Thoracic aorta (tissue), 2 donors: ENCODE measurements at places on chromosomes 12 and 14.

GRCh38 chr12:62654326-62655241 is 188.0 kb downstream of the MON2 start:
- H3K36me3 ChIP-seq = no peaks in the 10 kb centered on the region
- H3K4me3 ChIP-seq = no peak overlapping the region
- no peaks in the 10 kb centered on the region for H3K4me1 ChIP-seq
- DNase-seq = no peak

GRCh38 chr12:68169213-68169889 is 9.8 kb upstream of the IFNG start:
- H3K27ac ChIP-seq = no peak overlapping the region
- H3K36me3 ChIP-seq = no peaks in the 10 kb centered on the region
- no peaks in the 10 kb centered on the region for H3K27me3 ChIP-seq
- no peaks in the 10 kb centered on the region for H3K4me1 ChIP-seq

DNA sequence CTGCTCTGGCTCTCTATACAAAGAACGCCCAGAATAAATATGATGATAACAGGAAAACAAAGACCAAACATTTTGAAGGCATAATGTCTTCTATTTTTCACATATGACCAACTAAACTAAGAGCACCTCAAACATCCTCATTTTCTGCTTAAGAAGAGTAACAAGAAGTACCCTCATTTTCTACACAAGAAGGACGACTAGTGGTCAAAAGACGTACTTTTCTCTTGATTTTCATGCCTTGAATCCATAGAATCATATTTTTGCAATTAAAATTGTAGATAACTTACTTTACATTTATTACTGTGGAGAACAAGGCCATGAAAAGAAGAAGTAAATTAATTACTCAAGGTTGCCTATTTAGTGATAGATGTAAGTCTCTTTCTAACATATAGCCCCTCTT is 358.6 kb downstream of the DUSP6 start:
- H3K4me1 ChIP-seq = no peaks in the 10 kb centered on the region
- H3K27me3 ChIP-seq = no peaks in the 10 kb centered on the region
- H3K36me3 ChIP-seq = no peaks in the 10 kb centered on the region
- H3K27ac ChIP-seq = no peak overlapping the region
- H3K4me3 ChIP-seq = no peak overlapping the region

DNA sequence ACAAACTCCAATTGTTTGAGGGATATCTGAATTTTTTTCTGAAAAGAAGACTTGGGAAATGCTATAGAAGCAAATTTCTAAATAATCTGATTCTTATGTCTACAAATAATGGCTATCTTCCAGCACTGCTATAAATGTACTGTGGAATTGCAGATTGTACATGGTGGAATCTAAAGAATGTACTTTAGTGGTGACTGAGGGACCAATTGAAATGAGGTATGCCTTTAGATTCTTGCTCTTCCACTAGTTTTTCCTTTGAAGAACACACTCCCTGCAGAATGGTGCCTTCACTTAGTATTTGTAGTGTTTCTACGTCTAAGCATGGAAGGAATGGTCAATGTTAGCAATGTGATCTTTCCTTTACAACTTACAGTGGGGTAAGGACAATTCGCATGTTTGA is 11.7 kb upstream of the PRB4 start:
- DNase-seq = no peak
- H3K27ac ChIP-seq = no peak overlapping the region
- H3K4me1 ChIP-seq = no peaks in the 10 kb centered on the region
- no peak overlapping the region for H3K4me3 ChIP-seq
- no peaks in the 10 kb centered on the region for H3K36me3 ChIP-seq
- H3K27me3 ChIP-seq = no peaks in the 10 kb centered on the region

DNA sequence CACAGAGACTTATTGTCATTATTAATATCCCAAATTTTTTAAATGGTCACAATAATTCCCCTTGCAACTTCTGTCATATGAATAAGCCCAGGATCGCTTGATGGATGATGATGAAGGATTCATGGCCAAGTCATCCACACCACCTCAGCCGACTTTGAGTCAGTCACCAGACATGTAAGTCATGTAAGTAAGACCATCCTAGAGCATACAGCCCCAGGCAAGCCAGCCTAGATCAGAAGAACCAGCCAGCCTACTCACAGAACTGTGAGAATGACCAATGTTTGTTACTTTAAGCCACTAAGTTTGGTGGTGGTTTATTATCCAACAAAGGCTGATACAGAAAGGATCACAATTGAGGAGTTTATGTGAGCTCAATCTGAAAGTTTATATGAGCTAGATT is 341.8 kb downstream of the NRXN3 start:
- no peak overlapping the region for H3K27ac ChIP-seq
- H3K27me3 ChIP-seq = no peaks in the 10 kb centered on the region
- no peaks in the 10 kb centered on the region for H3K4me1 ChIP-seq
- no peaks in the 10 kb centered on the region for H3K36me3 ChIP-seq
- DNase-seq = no peak
- no peak overlapping the region for H3K4me3 ChIP-seq
